ENCODE measurements at places on chromosomes 16 and 17.
A peak's percentile ranks its signal among the peaks of the same experiment; 100 is the strongest.

DNA sequence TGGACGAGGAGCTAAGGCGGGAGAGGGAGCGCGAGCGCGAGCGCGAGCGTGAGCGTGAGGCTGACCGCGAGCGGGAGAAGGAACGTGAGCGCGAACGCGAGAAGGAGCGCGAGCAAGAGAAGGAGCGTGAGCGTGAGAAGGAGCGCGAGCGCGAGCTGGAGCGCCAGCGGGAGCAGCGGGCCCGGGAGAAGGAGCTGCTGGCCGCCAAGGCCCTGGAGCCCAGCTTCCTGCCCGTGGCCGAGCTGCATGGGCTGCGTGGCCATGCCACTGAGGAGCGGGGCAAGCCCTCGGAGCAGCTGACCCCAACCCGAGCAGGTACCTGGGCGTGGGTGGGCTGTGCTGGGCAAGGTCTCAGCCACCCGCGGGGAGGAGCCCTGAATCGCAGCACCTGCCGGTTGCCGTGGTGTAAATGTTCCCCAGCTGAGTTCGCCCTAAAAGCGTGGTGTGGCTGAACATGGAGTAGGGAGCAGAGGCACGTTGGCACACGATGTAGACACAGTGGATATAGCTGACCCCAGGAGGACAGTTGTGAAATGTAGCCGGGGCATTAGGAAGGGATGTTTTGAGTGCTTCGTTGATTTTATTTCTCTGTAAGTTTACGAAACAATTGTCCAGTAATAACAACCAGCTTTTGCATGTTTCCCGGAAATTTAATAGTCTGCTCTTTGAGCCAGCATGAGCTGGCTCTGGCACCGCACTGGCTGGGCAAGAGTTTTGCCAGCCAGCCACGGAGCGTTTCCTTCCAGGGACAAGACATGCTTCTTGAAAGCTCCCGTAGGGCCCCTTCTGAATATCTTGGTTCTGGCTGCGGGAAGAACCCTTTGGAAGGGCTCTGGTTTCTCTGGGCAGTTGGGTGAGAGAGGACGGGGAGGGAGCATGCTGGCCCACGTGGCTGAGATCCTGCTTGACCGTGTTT, 32.1 kb downstream of the GINS2 start:
- DNase-seq: no peak

DNA sequence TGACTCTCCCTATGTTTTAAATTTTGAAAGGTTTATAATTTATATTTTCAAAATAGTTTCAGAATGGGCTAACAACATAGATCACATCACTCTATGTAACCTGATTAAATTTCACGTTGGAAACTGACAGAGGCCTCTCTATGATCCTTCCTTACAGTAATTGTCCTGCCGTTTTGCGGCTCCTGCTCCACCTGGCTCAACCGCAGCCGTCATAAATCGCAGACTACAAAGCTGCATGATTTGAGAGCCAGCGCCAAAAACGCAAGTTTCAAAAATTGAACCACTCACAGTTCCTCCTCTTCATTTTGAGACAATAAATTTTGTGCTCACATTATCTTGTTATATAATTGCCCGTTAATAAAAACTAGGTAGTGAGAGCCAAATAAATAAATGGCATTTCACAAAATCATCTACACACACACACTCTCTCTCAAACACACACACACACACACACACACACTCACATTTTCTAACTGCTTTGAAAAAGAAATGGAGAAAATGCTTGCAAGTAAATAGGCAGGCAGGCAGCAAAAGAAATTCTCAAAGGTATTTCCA, 263.1 kb upstream of the PSMD7 start:
- DNase-seq: no peak

DNA sequence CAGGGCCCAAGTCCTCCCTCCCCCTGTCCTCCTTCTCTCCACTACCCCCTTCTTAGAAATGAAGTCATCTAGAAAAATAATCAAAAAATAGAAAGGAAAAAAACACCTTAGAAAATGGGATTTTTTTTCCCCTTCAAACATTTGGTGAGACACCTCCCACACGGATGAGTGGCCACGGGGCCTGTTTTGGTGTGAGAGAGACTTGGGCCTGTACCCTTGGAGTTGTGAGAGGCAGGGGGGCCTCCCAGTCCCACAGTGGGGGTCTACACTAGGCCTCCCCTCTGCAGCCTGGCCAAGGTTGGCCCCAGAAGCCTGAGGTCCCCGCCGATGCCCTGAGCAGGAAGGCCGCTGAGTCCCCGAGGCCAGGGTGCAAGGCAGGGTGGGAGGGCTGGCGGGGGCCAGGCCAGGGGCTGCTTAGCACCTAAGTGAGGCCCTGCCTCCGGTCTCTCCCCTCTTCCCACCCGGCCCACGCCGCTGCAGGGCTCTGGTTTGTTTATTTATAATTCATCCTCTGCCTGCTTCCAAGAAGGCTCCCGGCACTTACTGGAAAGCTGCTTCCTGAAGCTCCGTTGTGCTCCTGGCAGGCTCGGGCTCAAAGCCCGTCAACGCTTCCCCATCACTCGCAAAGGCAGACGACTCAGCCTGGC, 26.4 kb downstream of the NPTX1 start:
- no peak for DNase-seq

GRCh38 chr16:71242601-71243000, 12.1 kb upstream of the HYDIN start:
- no peak for DNase-seq

DNA sequence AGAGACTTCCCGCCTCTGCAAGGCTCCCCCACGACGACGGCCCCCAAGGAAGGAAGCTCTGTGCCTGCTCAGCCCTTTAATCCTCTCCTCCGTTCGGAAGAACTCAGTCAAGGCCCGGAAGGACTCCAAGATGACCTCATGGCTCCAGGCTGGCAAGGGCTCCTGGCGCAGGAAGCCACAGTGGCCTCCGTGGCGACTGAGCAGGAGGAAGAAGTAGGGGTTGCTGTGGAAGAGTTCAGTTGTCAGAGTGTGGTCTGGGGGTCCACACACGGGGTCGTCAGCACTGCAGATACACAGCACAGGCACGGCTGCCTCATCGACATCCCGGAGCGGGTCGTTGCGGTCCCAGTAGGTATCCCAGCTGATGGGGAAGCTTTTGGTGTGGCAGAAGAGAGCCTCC, 4.2 kb downstream of the ABHD15 start:
- DNase-seq: peak; percentile 73

- DNase-seq: no peak
Observed at GRCh38 chr17:81719410-81720266, 7.6 kb downstream of the SLC25A10 start.

DNA sequence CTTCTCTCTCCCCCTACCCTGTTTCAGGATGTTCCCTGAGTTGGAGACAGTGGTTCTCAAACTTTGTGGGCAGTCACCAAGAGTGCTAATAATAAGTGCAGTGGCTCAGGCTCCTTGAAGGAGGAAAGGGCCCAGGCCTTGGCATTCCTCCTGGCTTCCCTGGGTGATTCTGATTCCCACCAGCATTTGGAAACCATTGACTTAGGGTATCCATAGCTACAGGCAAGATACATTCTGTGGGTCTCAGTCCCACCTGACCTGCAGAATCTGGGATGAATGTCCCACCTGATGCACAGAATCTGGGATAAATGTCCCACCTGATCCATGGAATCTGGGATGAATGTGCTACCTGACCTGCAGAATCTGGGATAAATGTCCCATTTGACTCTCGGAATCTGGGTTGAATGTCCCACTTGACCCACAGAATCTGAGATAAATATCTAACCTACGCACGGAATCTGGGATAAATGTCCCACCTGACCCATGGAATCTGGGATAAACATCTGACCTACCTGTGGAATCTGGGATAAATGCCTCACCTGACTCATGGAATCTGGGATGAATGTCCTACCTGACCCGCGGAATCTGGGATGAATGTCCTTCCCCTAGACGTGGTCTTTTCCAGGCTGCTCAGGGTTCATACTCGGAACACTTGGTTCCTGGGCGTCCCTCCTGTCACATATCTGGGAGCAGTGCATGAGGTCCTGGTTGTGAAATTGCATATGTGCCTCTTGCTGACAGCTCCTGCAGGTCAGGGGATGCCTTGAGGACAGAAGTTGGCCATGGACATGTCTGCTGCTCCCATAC, 136.7 kb upstream of the HS3ST2 start:
- DNase-seq: peak; percentile 70

DNA sequence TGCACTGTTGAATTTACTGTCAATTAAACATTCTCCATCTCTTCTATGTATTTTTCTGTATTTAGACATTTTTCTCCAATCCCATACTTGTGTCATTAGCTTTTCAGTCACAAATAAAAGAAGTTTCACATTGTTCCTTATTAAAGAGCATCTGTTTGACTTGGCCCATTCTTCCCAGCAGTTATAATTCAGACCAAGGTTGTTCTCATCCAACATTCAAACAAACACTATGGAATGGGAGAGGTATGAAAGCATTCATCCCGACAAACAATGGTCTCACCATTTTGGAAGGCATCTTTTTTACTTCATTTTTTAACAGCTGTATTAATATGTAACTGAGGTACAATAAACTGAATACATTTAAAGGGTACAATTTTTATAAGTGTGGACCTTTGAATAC, 208.8 kb upstream of the MAF start:
- DNase-seq: no peak

GRCh38 chr17:38508570-38508950, 80.3 kb downstream of the ARHGAP23 start:
- no peak for DNase-seq

DNA sequence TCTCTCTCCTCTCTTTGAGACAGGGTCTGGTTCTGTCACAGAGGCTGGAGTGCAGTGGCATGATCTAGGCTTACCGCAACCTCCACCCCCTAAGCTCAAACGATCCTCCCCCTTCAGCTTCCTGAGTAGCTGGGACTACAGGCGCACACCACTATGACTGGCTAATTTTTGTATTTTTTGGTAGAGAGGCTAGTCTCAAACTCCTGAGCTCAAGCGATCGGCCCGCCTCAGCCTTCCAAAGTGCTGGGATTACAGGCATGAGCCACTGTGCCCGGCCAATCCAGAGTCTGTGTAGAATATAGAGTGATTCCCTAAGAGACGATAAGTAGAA, 65.8 kb upstream of the RPH3AL start:
- no peak for DNase-seq

DNA sequence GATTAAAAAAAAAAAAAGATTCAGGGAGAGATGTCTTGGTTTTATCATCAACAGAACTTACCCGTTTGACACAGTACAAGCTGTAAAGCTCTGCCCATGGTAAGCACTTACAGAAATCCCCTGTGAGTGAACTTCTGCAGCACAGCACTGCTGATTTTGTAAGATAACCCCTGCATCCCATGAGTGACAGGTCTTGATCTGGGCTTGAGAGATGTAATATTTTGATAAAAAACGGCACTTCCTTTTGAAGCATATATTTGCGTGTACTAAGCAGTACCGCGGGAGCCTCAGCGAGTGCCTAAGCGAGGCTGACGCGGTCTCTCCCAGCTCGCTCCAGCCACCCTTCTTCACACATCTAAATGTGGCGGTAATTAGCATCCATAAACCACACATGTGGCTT, 50.5 kb downstream of the IKZF3 start:
- DNase-seq: no peak

- no peak for DNase-seq
Observed at GRCh38 chr17:34156401-34156740, 98.7 kb upstream of the CCL2 start.

DNA sequence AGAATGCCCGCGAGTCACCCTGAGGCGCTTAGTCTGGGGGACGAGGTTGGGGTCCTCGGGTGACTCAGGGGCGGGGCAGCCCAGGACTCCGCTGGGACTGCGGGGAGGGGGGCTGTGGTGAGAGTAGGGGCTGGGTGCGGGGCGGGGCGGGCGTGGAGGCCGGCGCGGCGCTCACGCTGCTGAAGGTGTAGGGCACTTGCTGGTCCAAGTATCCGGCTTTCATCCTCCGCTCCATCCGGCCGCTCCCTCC, 832 bp downstream of the ETV4 start:
- no peak for DNase-seq

DNA sequence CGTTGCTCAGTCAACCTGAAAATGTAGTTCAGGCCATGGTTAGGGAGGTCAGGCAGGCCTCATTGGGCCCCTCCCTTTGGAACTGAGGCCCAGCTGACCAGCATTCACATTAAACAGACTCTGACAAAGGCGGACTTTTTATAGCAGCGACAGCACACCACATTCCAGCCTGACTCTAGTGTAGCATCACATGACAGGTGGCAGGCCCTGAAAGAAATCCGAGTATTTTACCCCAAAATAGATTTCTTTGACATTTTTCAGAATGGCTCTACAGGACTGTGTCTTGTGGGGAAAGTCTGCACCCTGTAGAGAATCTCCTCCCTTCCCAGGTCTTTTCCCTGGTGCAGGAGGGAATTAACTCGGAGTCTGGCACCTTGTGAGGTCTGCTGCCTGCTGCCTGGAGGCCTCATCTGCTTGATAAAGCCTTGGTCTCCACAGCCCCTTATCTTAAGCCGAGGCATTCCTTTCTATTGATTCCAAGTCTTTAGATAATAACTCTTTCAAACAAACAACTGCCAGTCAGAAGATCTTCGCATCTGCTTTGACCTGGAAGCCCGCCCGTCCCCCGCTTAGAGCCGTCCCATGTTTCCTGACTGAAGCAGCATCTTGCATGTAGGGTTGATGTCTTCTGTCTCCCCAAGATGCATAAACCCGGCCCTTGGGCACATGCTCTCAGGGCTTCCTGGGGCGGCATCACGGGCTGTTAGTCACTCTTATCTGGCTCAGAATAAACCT, 44.0 kb upstream of the CAPN15 start:
- DNase-seq: no peak

GRCh38 chr16:24511792-24512191, 27.6 kb upstream of the RBBP6 start:
- DNase-seq: no peak

DNA sequence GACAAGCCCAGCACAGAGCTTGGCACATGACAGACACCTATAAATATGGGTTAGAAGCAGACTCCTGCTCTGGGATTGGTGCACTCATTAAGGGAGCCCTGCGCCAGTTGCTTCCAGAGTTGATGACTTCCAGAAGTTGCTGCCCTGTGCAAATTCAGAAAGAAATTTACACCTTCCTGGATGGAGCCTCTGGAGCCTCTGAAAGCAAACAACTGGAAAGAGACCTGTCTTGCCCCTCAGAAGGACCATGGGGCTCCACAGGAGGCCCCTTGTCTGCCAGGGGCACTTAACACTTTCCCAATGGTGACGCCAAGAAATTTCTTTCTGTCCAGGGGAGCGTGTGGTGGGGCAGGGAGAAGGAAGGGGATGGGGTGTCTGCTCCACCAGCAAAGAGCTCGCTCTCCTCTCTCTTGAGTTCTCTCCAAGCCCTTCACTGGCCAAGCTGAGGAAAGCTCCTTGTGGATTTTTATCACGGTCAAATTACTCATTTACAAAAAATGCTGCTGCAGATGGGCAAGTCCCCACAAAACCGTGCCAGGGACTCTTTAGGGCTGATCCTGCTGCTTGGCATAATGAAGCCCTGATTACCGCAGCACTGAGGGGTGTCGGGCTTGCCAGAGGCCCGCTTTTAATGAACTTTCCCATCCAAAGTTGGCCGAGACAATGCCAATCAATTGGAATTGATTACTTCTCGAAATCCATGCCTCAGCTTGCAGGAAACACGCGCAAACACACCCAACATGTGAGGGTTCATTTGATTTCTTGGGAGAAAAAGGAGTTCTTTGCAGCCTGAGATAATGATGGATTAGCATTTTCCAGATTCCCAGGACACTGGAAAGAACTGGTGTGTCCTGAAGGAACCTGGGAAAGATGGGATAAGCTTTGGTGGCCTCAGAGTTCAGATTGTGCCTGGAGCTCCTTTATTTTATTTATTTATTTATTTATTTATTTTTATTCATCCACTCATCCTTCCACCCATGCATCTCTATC, 583.6 kb upstream of the CDH5 start:
- no peak for DNase-seq
